NCI-H2171 (cell line): ENCODE measurements at places on chromosomes 1 and 21.

DNA sequence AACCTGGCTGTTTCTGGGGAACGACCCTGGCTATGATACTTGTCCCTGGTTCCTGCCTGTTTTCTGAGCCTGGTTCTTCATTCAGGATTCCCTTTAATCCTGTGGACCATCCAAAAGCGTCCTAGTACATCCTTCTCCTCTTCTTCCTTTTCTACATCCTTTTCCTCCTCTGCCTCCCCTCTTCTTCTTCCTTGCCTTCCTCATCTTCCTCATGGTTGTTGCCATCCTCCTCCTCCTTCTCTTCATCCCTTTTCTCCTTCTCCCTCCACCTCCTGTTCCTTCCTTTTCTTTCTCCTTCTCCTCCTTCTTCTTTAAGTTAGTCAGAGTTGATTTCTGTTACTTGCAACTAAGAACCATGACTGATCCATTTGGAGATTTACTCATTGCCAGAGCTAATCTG is 197.8 kb downstream of the FOXD2 start:
- DNase-seq = no peak

GRCh38 chr1:8211883-8212579 is 105.9 kb upstream of the SLC45A1 start:
- no peak for DNase-seq

- DNase-seq = no peak
These were observed 1.6 kb upstream of the CTSK start for GRCh38 chr1:150809651-150810050.

GRCh38 chr1:63924600-63924999 is 150.8 kb downstream of the ROR1 start:
- no peak for DNase-seq

GRCh38 chr1:237031480-237031879 is 10.5 kb upstream of the RYR2 start:
- DNase-seq = no peak

- DNase-seq = no peak
These were observed 28.3 kb downstream of the POU2F1 start for GRCh38 chr1:167248707-167249642.

DNA sequence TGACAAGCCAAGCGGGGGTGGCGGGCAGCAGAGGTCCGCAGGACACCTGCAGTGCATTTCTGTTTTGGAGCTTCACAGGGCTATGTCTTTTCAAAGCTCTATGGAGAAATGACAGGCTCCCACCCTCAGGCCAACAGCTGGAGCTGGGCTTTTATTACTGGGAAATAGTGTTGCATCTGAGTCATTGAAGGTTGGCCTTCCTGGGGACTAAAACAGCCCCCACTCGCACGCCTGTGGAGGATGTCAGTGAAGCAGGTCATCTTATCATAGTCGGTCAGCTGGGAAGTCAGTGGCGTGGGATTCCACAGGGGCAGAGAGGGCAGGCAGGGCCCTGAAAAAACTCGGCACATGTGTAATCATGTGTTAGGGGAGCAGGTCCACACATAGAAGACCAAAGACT is 55.3 kb downstream of the NTPCR start:
- no peak for DNase-seq

DNA sequence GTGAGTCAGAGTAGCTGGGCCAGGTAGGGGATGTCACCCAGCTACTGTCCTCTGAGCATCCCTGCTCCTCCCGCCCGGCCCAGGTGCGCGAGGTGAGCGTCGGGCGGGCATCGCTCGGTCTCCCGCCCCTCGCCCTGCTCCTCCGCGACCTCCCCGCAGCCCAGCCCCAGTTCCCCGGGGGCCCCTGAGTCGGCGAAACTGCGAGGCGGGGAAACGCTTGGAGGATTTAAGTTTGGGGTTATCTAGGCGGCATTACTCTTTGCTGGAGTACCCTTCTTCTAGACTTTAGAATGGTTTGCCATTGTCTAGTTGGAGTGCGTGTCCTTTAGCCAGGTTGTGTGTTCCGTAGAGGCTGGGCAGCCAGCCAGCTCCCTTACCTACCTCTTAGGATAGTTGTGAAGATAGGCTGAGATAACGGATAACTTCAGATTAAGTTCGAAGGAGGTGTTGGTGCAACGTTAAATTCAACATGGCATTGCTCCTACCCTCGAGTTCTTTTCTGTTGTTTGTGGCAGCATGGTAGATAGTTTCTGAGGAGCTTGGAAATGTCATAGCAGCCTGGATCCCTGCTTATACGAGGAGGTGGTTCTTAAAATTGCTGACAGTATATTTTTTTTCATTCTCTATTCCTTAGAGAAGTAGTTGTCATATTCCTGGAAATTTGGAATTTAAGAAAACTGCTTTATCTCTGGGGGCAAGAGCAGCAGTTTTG is 697 bp downstream of the AGO3 start:
- DNase-seq = no peak

- no peak for DNase-seq
These were observed 119.4 kb downstream of the AKT3 start for GRCh38 chr1:243730487-243731150.

GRCh38 chr1:27531959-27532685 is 42.2 kb upstream of the WASF2 start:
- no peak for DNase-seq

DNA sequence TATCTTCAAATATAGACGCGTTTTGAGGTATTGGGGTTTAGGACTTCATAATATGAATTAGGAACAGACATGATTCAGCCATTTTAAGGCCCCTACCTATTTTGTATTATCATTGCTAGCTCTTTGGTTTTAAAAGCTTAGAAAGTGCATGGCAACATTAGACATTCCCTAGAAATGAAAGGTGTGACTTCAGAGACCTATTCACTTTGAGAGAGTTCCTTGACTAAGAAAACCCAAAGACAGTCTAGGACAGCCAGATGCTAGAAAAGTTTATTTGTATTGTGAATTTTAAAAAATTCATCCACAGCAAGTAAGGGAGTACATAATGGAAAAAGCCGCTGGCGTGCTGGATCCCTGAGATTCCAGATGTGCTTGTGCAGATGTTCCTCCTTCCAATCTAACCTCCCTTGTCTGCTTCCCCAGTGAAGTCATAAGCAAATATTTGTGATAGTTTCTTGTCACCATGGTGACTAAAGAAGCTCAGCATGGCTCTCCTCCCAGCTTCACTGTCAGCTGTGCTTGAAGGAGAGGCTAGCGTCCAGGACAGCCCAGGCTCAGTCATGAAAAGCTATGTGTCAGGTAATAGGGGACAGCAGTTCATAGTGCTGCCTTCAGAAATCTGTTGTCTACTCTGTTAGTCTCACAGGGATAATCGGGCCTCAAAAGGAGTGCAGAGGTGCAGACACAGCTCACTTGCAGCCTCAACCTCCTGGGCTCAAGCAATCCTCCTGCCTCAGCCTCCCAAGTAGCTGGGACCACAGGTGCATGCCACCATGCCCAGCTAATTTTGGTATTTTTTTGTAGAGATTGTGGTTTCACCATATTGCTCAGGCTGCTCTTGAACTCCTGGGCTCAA is 34.8 kb downstream of the KPNA6 start:
- DNase-seq = no peak

GRCh38 chr1:181326348-181326747 is 157.0 kb upstream of the CACNA1E start:
- no peak for DNase-seq

GRCh38 chr1:201180901-201181300 is 9.7 kb upstream of the IGFN1 start:
- DNase-seq = no peak

DNA sequence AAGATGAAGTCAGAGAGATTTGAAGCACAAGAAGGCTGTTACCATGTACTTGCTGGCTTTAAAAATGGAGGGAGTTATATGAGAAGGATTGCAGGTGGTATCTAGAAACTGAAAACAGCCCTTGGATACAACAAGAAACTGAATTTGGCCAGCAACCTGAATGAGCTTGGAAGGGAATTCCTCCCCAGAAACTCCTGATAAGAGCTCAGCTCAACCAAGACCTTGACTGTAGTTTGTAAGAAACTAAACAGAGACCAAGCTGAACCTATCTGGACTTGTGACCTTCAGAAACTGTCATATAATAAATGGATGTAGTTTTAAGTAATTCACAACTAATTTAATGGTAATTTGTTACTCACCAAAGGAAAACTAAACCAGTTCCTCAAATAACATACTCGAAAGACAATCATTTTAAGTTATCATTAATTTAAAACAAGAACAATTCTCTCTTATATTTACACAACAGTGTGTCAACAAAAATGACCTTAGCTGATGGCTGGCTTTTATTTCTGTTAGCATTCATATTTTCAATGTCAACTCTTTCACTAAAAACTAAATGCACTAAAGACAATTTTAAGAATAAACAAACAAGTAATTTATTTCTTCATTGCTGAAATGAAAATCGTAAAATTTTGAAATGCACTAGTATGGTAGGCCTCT is 1218.4 kb upstream of the TMPRSS15 start:
- DNase-seq = no peak

DNA sequence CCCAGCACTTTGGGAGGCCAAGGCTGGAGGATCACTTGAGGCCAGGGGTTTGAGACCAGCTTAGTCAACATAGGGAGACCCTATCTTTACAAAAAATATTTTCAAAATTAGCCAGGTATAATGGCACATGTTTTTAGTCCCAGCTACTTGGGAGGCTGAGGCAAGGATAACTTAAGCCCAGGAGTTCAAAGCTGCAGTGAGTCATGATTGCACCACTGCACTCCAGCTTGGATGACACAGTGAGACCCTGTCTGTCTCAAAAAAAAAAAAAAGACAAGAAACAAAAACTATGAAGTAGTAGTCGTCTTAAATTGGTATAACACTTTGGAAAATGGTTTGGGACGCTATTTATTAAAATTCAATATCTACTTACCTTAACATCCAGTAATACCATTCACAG is 7.7 kb downstream of the AIM2 start:
- DNase-seq = no peak

DNA sequence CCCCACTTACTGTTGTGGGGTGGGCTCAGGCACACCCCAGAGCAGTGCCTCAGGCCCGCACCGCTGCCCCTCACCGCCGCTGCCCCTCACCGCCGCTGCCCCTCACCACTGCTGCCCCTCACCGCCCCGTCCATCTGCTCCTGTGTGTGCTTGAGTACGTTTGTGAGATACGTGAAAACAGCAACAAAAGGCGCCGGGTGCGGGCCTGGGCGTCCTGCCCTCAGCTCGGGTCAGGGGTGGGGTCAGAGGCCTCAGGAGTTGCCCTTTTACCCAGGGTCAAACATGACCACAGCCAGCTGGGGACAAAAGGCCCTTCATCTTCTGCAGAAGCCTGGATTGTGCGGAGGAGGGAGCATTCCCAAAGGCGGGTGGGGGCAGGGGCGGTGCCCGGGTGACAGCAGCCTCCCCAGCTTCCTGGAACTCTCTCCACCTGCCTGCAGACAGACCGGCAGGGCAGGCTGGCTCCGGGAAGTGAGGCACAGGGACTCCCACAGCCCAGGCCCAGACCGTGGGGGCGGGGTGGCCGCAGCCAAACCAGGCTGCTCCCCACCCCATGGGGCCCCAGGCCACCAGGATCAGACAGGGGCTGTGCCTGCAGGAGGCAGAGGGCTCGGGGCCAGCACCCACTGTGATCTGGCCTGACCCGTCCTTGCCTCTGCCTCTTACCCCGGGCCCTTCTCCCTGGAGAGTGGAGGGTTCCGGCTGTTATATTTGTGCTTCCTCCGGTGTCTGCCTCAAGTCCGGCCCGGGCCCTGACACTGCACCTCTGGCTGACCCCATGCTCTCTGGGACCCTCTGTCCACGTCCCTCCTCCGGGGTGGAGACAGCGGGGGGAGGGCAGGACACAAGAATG is 2.3 kb upstream of the VWA1 start:
- DNase-seq = peak; percentile 85

DNA sequence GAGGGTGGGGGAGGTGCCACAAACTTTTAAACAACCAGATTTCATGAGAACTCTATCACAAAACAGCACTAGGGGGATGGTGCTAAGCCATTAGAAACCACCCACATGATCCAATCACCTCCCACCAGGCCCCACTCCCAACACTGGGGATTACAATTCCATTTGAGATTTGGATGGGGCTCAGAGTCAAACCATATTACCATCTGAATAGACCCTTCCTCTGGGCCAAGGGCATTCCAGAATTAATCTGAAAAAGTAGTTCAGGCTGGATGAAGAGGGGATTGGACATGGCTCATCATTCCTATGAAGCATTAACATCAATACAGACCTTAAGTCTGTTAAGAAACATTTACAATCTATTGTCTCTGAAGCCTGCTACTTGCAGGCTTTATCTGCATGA is 149.9 kb upstream of the DNAH14 start:
- DNase-seq = no peak

GRCh38 chr1:10705953-10706352 is 90.5 kb downstream of the CASZ1 start:
- DNase-seq = no peak

DNA sequence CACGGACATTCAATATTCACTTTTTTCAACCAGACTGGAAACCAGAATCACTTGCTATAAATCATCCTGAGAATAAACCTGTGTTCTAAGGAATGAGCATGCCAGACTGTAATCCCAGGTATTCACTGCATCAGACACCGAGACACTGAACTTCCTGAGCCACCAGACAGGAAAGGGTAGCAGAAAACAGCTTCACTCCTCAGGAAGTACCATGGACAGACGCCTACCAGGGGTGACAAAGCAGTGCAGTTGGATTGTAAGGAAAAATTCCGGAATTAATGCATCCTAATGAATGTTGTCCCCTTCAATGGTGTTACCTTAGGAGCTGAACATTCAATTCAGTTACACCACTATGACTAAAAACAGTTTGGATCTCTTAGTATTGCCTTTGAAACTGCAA is 156.1 kb downstream of the PIGK start:
- DNase-seq = no peak

- no peak for DNase-seq
These were observed 68.9 kb downstream of the UCK2 start for GRCh38 chr1:165896277-165896676.

DNA sequence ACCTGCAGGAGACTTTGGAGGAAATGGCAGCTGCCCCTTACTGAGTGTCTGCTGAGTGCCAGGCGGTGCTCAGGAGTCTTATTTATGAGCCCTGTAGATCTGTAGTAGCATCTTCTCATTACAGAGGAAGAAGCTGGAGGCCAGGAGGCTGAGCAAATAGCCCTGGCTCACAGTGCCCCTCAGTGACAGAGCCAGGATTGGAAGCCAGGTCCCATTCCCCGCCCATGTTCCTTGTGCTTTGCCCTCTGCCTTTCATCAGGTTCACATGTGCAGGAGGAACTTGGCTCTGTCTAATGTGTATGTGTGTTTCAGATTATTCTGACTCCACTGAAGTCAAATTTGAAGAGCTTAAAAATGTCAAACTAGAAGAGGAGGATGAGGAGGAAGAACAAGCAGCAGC is 21.2 kb downstream of the KDM4A start:
- DNase-seq = no peak

- DNase-seq = no peak
These were observed 77.7 kb upstream of the JUN start for GRCh38 chr1:58861506-58861905.
